MG63 (cell line): ENCODE measurements at places on chromosomes 1 and 21.

- no peak for DNase-seq
These were observed 13.7 kb downstream of the GLIS1 start for GRCh38 chr1:53725238-53725689.

GRCh38 chr1:41682845-41683625, 198.6 kb upstream of the EDN2 start:
- DNase-seq: no peak

DNA sequence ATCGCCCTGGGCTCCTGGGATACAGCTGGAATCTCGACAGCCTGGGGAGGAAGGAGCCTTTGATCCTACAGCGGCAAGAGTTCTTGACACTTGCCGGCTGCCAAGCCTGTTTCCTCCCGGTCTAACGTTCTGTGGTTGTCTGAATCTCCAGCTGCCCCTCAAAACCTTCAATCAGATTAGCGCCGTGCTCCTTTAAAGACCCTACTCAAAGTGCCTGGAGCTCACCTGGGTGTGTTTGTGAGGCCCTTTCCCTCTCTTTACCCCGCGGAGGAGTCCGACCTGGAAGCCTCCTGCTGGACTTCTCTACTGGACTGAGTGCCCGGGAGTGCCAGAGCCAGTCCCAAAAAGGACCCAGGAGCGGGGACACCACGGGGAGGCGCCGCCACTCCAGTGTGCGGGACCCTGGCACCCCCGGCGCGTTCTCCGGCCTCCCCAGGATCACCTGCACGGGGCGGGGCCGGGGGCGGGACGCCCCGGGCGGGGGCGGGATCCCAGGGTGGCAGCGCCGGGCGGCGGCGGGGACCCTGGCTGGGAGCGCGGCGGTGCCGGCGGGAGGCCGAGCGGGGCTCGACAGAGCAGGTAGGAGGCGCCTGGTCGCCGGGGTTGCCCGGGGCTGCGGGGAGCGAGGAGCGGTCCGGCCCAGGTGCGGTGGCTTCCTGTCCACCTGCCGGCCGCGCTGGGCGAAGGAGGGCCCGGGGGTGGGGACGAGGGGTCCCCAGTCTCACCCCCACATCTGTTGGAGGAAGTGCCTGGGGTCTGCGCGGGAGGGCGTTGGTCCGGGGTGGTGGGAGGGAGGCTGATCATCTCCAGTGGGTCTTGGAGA, at the start of gene NCMAP:
Gene NCMAP, plus strand, starts transcription at position 497 of the 823 bp plus-strand sequence. CDS start 39,344 bp downstream, outside the sequence.
- DNase-seq: no peak

- DNase-seq: no peak
These were observed 26.8 kb downstream of the TRPM2 start for GRCh38 chr21:44379991-44380865.

- no peak for DNase-seq
These were observed 51.8 kb downstream of the FBXO42 start for GRCh38 chr1:16300436-16300835.

GRCh38 chr1:14745001-14745720, 146.7 kb downstream of the KAZN start:
- no peak for DNase-seq

GRCh38 chr1:93446837-93447451, 974 bp upstream of the FNBP1L start:
- DNase-seq: no peak

- peak; percentile 72 for DNase-seq
These were observed at the start of gene ZBTB8A for GRCh38 chr1:32538887-32539583. ZBTB8A (plus strand) TSS chr1:32539427; CDS start chr1:32592932, 53,505 bp downstream.

DNA sequence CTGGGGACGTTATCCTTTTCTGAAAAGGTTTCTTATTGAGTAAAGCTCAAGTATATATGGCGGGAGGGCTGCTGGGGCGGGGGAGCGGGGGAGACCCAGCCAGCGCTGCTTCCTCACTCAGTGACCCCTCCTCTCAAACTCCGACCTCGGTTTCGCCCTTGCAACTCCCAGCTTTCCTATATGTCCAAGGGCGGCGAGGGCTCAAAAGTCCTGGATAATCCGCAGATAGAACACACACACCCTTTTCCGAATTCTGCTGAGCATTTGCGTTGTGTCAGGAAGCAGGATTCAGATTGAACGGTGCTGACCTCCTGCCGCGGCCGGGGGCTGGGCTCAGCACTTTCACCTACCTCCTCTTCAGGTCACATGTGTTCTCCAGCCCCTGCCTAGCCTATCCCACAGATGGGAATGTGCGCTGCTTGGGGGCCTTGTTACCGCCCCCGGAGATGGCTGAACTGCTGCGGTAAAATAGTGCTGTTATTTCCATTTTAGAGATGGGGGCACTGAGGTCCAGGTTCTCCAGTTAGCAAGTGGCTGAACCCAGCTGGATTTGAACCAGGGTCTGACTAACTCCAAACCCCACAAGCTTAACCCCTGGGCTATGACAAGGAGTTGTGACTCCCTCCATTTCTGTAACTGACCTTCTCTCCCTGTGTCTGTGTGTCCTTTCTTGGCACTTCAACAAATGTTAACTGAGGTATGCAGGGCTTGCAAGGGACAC, 795 bp upstream of the AHDC1 start:
- no peak for DNase-seq

GRCh38 chr1:205532996-205533735, 28.7 kb downstream of the CDK18 start:
- DNase-seq: no peak

DNA sequence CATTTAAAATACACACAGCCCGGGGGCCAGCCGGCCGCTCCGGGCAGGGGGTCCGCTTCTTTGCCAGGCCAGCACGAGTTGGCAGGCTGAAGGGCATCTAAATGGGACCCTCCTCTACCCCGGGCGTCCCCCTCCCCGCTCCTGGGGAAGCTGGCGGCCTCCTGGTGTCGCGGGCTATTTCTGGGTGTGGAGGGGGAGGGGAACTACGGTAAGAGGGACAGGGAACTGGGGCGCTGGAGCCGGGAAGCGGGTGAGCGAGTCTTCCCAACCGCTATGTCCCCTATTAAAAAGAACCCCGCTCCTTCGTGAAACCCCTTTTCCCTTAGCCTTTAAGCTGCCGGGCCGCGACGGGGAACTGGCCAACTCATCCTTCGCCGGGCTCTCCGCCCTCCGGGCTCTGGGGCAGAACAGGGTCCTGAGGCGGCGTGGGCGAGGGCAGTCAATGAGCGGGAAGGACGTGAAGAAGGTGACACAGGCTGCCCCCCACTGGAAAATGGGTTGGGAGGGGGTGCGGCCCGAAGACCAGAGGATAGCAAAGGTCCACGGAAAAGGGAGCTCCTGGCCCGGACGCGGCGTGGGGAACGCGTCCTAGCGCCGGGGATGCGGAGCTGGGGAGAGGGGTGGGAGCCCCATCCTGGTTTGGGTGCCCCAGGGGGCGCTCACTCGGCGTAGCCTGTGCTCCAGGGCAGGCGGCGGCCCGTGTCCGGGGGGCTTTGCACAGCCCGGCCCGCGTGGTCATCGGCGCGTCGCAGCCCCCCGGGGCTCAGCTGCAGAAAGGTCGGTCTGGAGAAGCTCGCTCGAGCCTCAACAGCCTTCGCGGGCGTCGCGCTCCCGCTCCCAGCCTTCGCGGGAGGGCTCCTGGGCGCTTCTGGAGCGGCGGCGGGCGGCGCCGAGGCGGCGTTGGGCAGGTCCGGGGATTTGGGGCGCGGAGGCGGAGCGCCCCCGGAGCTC, 544 bp downstream of the PPM1J start:
- no peak for DNase-seq

GRCh38 chr1:92244376-92244775, 26.7 kb downstream of the C1orf146 start:
- no peak for DNase-seq

GRCh38 chr1:4380564-4381168, 273.7 kb upstream of the AJAP1 start:
- no peak for DNase-seq

- no peak for DNase-seq
These were observed 58.3 kb upstream of the DSCAM start for GRCh38 chr21:40905251-40905650.

DNA sequence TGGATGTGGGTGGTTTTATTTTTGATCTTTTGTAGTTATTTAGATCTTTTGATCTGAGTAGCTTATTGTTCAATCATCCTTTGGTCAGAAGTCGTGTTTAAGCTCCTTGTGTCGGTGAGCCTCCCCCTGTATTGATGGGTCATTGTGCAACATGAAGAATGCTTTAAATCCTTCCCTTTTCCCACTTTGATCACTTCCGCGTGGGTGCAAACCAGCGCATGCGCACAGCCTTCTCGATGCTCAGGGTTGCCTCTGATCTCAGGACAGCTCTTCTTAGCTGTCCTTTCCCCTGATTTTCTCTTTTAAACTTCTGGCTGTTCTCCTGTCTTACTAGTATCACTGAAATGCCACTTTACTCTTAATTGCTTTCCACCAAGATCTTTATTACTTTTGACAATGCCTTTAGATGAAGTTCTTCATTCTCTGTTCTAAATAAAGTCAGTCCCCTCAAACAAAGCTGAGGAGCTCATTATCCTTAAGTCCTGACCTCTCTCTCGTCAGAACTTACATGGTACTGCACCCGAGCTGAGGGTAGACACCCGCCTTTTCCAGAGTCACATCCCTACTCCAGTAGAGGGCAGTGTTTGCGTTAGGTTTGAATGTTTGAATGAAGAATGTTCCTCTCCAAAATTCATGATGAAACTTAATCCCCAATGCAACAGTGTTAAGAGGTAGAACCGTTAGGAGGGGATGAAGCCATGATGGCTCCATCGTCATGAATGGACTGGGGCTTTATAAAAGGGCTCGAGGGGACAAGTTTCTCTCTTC, 547.9 kb upstream of the TMPRSS15 start:
- DNase-seq: no peak

GRCh38 chr1:199937161-199937560, 90.3 kb upstream of the NR5A2 start:
- no peak for DNase-seq

DNA sequence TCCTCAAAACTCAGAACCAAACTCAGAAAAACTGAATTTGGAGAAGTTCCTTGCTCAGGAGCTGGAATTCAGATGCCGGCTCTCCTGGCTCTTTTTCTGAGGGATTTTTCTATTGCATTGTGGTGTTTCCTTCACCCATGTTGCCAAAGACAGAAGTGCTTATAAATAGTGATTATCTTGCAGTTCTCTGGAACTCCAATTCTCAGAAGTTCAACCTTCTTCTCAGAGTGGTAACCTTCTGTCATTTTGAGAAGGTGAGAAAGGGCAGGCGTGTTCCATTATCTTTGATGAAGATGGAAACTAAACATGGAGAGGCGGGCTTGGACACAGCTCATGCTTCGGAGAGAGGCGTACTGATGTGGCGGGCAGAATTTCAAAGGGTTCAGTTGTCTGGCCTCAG, 12.4 kb upstream of the ETV3 start:
- DNase-seq: no peak

DNA sequence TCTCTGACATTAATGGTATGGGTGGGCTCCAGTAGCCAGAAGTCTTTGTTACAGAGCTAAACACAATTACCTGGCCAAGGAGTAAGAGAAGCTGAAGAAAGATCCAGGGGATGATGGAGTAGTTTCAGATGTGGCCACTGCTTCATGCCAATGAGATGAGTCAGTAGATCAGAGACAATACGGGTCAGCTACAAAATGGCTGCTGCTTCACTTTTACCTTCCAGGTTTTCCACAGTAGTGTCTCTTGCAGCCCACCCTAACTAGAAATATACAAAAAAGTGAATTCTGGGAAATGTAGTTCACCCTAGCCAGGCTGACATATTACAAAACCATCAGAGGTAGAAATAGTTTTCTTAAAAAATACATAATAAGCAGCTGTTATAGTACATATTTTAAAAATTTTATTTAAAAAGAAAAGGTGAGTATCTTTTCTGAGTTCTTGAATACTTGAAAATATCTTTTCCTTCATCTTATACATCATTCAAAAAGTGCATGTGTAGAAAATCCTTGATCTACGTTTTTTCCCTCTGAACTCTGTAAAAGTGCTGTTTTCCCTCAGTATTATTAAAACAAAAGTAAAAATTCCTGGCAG, 36.1 kb downstream of the LRIF1 start:
- DNase-seq: peak; percentile 13

GRCh38 chr1:18557621-18558465, 72.8 kb upstream of the PAX7 start:
- DNase-seq: no peak
